Pulmonary artery endothelial cell (primary cell): ENCODE measurements at places on chromosomes 7 and 10.

- no peak for DNase-seq
Observed at GRCh38 chr7:38284553-38284952, 11.1 kb upstream of the TARP start.

DNA sequence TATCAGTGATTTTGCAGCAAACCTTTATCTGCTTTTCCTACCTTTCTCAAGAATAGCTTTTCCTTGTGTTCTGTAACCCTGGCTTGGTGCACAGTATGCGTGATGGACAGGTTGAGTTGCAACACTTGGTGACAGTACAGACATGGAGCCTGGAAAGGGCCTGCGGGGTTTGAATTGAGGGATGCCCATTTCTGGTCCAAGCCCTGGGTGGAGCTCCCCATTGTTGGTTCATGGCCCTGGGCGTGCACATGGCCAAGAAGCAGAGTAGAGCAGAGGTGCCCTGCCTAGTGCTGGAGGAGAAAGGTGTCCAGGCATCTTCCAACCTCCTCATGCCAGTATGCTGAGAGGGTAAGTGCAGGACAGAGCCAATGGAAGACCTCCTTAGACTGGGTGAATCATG lies 106.6 kb upstream of the MKLN1 start:
- no peak for DNase-seq

DNA sequence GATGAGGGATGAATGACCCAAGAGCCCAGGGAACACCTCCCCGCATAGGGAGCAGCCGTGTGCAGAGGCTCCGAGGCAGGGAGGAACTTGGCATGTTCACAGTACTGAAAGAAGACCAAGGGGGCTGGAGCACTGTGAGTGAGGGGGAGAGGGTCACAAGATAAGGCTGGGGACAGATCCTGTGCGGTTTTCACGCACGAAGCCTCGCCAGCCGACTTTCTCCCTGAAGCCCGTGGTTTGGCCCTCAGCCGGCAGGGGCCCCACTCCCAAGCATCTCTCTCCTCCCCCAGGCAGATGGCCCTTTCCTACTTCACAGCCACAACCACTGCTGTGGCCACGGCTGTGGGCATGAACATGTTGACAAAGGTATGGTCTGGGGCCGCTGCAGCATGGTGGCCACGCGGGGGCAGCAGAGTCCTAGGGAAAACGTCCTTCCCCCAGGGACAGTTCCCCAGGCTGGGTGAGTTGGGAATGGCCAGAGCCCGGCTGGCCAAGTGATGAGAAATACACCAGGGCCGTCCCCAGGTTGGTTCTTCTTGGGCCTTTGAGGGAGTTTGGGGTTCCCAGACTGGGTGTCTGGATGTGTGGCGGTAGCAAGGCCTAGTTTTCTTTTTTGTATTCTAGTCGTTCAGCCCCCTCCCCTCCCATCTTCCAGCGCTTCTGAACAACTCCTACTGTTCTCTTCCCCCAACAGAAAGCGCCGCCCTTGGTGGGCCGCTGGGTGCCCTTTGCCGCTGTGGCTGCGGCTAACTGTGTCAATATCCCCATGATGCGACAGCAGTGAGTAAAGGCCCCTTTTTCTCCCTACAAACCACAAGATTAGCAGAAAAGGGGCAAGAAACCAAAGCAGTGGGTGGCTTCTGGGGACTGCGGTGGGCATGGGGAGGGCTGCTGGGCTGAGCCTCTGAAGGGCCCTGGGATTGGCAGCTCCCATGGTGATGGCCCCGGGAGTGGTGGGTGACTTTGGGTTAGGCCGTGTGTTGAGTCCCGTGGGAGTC lies 14.4 kb upstream of the WBP1L start:
- DNase-seq, result no peak

GRCh38 chr7:47720141-47720906 lies 138.4 kb upstream of the TNS3 start:
- no peak for DNase-seq

DNA sequence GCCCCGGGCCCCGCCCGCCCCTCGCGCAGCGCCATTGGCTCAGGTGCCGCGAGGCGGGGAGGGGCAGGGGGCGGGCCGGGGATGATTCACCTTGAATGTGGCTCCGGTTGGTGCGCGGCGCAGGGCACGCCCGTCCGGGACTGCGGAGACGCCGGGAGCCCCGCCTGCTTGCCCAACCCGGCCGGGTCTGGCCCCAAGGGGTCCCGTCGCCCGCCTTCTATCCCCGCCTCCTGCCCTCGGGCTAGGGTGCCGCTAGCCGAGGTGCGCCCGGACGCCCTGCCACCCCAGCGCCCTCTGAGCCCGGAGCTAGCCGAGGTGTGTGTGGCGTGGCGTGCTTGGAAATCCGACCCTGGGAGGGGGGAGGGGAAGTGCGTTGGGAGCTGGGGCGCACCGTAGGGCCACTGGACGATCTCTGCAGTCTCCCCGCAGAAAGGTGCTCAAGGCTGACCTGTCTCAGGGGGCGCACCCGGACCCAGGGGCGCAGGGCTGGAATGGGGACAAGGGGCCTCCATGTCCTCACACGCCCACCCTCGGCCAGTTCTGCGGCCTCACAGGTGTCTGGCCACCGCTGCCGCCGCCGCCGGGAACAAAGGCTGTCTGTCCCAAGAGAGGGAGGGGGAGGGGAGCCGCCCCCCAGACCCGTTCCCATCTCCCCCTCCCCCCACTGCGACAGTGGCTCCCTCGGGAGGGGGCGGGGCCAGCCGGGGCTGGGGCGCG lies 168.9 kb downstream of the NRF1 start:
- DNase-seq, result no peak

GRCh38 chr7:106071999-106072714 lies 40.0 kb downstream of the SYPL1 start:
- no peak for DNase-seq

GRCh38 chr10:44471410-44471809 lies 86.5 kb upstream of the CXCL12 start:
- DNase-seq, result no peak

GRCh38 chr10:49394933-49395740 lies 752 bp downstream of the DRGX start:
- no peak for DNase-seq

DNA sequence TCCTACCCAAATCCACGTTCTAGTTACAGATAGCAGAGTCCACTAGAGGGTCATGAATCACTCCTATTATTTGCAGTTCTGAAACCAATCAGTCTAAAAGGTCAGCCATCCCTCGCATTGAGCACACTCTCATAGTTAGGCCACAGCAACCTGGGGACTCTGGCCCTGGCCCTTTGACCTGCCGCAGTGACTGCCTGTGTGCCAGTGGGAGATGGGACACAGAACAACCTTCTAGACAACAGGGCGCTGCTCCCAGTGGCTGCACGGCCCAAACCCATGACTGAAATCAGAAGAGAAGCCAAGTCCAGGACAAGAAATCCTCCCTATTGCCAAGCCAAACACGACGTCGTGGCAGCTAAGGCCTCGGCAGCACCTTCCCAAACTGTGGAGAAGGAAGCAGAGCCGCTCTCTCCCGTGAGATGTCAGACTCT lies 158.5 kb downstream of the HERPUD2 start:
- DNase-seq, result no peak

DNA sequence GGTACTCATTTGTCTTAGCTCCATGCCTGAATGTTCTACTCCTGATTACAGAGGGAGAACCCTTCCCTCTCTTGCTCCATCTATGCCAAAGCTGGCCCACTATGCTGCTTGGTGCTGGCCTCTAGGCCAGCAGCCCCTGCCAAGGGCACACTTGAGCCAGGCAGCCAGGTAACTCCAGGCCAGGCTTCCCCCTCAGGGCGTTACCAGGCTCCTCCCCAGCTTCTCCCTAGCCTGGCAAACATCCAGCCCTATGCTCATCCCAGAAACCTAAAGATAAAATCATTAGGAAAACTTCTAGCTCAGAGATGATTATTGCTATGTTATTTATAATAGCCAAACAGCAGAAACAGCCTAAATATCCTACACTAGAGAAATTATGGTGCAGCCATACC lies 103.7 kb downstream of the KCNMA1 start:
- DNase-seq, result no peak

- DNase-seq, result no peak
Observed at GRCh38 chr10:98446151-98446660, 529 bp downstream of the HPS1 start.

GRCh38 chr10:10314626-10315025 lies 703.0 kb upstream of the CELF2 start:
- DNase-seq, result no peak

- DNase-seq, result no peak
Observed at GRCh38 chr10:107576746-107577145, 412.2 kb upstream of the SORCS1 start.

DNA sequence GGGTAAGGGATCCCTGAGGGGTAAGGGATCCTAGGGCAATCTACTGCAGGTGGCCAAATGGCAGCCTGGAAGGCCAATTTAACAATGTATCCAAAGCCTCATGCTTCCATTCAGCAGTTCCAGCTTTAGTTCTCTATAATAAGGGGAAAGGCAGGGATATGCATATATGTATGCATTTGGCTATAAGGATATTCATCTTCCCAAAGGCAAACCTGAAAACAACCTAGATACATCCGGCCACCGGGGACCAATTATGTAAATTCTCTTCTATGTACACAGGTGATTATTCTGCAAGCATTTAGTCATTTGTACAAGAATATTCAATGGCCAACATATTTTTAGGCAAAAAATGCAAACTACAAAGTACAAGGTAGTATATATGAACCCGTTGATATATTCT lies 26.7 kb downstream of the PSAP start:
- DNase-seq, result no peak

GRCh38 chr7:33012364-33012763 lies 50.2 kb downstream of the NT5C3A start:
- DNase-seq, result no peak

GRCh38 chr7:81990395-81990794 lies 220.5 kb upstream of the HGF start:
- DNase-seq, result no peak

GRCh38 chr10:21514818-21515351 lies 10.6 kb downstream of the SKIDA1 start:
- no peak for DNase-seq

DNA sequence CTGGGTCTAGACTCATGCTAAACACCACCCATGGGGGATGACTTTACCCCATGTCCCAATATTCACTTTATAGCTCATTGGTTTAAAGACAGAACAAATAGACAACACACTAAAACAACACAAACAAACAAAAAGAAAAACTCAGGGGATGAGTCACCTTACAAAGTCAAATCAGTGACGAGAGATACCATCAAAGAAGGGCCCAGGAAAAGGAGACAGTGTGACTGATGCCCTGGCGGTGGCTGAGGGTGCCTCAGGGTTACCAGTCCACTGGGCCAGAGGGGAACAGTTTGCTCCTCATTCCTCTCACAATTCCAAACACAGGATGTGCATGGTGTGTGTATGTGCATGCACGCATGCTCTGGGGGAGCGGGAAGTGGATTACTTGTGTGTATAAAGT lies 171.3 kb upstream of the PRKCQ start:
- no peak for DNase-seq

DNA sequence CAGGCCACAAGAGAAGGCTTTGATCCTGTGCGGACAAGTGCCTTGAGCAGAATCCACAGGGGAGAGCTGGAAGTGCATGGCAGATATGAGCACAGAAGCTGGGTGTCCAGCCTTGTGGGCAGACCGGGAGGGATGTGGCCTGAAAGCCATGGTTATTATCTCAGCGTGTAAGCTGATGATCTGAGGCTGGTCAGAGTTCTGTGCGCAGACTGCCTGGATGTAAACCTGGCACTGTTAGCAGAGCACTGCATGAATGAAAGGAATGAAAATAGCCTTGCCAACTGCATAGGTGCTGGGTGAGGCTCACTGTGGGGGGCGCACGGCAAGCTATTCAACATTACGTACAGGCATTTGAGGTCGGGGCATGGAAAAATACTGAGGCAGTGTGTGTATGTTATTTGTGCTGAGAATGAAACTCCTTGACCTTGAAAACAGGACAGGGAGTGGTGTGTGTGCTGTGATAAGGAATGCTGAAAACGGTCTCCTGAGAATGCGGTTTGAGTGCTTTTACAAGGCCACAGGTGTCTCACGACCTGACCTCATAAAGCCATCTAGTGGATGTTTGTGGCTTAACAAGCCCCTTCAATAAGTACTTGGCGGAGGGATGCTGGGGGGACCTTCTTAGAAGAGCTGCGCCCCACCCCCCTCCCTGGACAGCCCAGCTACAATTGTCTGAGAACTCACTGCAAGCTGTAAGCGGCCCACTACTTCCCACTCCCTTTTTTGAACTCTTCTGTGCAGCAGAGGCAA lies 18.7 kb downstream of the AKR1C1 start:
- DNase-seq, result peak; percentile 30

DNA sequence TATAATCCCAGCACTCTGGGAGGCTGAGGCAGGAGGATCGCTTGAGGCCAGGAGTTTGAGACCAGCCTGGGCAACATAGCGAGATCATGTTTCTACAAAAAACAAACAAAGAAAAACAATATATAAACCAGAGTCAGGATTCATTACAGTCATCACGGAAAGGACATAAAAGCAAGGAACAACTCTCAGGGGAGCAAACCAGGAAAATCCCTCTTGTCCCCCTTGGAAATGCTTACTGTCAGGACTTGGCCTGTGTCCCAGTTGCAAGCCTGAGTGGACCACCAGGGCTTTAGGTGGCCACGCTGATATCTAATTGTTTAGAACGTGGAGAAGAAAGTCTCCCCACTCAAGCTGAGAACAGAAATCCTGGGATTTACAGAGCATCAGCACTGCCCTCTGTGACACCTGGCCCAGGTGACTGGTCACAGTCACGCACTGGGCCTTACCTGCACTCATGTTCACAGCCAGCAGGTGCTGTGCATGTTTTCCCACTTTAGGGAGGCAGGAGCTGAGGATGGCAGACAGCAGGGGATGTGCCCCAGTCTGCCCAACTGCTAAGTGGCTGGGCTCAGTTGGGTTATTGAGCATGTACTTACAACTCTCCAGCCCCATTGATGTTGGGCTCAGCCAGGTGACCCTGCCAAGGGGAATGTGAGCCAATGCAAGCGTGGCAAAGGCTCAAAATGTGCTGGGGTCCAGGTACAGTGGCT lies 60.9 kb downstream of the TMEM130 start:
- DNase-seq, result no peak

- DNase-seq, result no peak
Observed at GRCh38 chr7:48497521-48497920, 326.3 kb downstream of the ABCA13 start.

GRCh38 chr10:64345856-64346255 lies 824.7 kb downstream of the REEP3 start:
- no peak for DNase-seq

DNA sequence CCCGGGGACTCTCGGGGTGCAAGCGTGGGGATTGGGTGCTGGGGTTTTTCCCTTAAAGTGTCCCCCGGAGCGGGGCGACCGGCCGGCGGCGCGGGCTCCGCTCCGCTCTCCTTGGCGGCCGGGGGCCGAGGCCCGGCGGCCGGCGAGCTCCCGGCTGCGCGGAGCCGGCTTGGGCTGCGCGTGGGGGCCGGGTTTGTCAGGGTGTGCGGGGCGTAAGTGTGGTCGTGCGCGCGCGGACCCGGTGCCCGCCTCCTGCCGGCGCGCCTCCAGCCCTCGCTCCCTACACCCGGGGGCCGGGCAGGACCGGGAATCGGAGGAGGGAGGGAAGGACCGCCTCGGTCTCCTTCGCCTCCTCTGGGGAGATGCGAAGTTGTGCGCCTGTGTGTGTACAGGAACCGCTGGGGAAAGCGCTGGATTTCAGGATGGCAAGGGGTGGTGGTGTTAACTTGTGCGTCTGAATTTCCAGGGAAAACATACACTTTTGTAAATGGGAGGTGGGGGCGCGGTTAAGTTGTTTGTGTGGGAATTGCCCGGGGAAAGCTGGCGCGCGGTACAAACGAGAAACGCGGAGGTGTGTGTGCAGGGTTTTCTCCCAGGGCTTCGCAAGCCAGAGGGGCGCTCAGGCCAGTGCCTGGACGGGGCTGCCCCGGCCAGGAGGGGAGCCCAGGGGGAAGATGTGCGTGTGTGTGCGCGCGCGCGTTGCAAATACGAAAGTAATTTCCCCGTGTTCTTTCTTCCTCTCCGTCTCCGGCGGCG lies 737 bp downstream of the ZMIZ1 start:
- no peak for DNase-seq

- no peak for DNase-seq
Observed at GRCh38 chr7:127154958-127155357, 97.8 kb downstream of the GRM8 start.
